ENCODE measurements at places on chromosomes 7 and 10. TPM values are rescaled to one million over a fixed set of nuclear protein-coding genes. Genes with fewer than 3 reads are reported as not detected.

GIMAP8 gene
- total RNA-seq = 6.2 TPM

PAPOLB gene
- total RNA-seq = not detected

CRHR2 gene
- not detected for total RNA-seq

COL26A1 gene
- total RNA-seq = 0.08 TPM

BEND7 gene
- total RNA-seq = 0.13 TPM

ZNF736 gene
- 21.4 TPM for total RNA-seq

COBL gene
- total RNA-seq = 0.21 TPM

ITGA8 gene
- not detected for total RNA-seq

SLC26A4 gene
- total RNA-seq = not detected

Data from GM12878 (cell line).